Caki2 (cell line): ENCODE measurements at places on chromosomes 2 and 18.
A peak's percentile ranks its signal among the peaks of the same experiment; 100 is the strongest.

- DNase-seq = peak; percentile 18
Observed at GRCh38 chr18:35481960-35482366, 15.8 kb downstream of the INO80C start.

DNA sequence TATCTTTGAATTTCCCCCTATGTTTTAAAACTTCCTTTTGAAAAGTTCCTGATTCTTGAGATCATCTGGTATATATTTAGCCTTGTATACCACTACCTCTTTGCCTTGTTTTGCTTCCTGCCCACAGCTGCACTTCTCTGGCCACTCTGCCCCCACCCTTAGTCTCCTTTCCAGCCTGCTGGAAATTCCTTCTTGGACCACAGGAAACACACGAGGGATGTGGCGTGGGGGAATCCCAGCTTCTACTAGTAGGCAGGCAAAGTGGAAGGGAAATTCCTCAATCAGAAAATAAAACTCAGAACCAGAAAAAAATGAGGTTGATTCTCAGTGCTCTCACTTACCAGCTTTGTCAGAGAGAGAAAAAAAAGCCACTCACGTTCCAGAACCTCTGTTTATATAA is 13.4 kb downstream of the IL18RAP start:
- no peak for DNase-seq

DNA sequence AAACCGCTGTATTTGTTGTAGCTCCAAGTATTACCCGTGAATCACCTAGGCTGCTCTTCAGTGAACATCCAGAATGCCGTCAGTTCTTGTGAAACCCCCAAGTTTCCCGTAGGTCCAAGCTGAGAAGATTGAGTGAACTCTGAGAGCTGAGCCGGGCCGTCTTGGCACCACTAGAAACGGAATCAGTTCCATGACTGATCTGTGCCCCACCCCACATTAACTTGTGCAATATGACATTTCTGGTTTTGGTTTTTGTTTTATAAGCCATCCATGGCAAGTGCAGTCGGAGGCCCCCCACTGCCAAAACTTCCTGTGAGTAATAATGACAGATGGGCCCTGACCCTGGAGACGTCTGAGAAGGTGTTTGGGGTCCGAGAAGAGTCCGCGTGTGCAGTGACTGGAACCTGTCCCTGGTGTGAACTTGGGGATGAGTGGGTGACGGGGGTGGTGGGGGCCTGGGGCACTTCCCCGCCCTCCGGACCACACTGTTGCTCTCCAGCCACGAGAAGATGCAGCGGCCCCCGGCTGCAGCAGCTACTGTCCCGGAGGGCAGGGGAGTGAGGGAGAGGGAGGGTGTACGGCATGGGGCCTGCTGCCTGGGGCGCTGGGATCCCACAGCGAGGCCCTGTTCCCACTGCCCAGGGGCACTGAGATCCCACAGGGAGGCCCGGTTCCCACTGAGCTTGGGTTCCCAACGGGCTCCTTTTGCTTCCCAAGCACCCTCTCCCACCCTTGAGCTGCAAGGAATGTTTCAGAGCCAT is 26.5 kb downstream of the NFATC1 start:
- no peak for DNase-seq

- no peak for DNase-seq
Observed at GRCh38 chr2:11640132-11640531, 29.9 kb downstream of the NTSR2 start.

DNA sequence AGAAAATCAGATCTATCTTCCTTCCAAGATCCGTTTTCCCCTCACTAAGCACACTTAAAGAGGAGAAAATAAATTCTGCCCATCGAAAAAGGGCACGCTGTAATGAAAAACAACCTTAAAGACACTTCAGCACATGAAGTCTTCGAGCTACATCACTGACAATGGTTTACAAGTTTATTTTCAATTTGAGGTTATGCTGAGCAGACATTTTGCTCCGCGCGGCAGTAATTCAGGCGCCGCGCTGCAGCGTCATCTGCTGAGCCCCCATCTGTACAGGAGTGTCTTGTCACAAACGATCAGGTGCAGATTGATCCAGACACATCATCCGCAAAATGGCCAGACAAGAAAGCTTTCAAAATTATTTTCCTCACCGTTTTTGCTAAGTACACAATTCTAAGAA is 341.7 kb downstream of the STK39 start:
- DNase-seq = no peak
